Stimulated activated CD8-positive, alpha-beta memory T cell treated with anti-CD3 and anti-CD28 coated beads, Interleukin-15, amount 100 ng/mL, for 24 hours (primary cell): ENCODE measurements at places on chromosomes 7 and 10.

GRCh38 chr10:46077141-46077554, 31.1 kb upstream of the MSMB start:
- no peak for DNase-seq

GRCh38 chr10:62306663-62307062, 38.0 kb upstream of the RTKN2 start:
- DNase-seq: no peak

- DNase-seq: no peak
These were observed 37.0 kb downstream of the RPA3 start for GRCh38 chr7:7681191-7681935.

GRCh38 chr7:157703131-157703530, 366.3 kb downstream of the DNAJB6 start:
- DNase-seq: no peak

GRCh38 chr10:74738985-74739567, 87.3 kb upstream of the KAT6B start:
- no peak for DNase-seq

- no peak for DNase-seq
These were observed 91.3 kb downstream of the CD36 start for GRCh38 chr7:80729591-80730320.

- no peak for DNase-seq
These were observed 270.8 kb upstream of the POM121L12 start for GRCh38 chr7:52764492-52765169.

GRCh38 chr10:118106426-118106825, 59.7 kb upstream of the RAB11FIP2 start:
- no peak for DNase-seq

DNA sequence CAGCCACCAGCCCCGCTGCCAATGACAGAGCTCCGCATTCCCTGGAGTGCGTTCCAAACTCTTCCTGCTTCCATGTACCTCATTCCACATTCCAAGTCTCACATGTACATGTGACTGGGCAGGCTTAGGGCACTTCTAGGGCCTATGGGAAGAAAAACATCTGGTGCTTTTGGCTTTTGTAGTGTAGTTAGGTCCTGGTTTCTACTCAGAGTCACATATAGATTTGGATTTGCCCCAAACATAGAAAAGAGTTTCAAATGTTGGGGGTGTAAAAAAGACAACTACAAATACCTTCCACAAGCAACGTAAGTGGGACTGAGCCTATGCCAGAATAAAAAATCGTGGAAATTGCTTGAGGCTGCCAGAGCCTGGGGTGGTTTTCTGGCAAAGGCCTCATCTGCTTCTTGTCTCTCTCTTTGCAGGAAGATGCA, 84.1 kb downstream of the ZNF467 start:
- no peak for DNase-seq

DNA sequence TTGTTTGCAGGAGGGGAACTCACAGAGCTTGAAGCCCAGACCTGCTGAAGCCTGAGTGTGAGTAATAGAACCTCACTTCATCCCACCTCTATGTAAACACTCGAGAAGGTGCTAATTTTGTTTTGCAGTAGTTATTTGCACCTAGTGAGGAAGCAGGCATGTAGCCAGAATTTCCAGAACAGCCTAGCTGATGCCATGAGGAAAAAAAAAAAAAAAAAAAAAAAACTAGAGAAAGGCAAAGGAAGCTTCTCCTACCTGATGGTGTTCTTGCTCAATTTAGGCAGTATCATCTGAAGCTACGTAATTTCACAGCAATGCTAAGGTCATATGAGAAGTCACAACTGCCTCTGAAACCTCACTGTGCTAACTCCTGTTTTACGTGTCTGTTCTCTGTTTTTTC, 13.6 kb upstream of the GPR37 start:
- DNase-seq: no peak

DNA sequence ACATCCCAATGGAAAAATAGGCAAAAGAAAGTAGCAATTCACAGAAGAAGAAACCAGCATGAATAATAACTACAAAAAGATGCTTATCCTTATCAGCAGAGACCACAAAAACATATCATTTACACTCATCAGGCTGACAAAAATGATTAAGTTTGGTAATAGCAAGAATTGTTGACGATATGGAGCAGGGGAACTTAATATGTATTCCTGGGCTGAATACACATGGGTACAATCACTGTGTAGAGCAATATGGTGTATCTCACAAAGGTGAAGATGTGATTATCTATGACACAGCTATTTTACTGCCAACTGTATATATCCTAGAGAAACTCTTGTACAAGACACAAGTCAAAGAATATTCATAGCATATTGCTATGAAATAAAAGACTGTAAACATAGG, 141.8 kb upstream of the NOBOX start:
- DNase-seq: no peak

GRCh38 chr10:111018021-111018420, 58.8 kb upstream of the ADRA2A start:
- no peak for DNase-seq

DNA sequence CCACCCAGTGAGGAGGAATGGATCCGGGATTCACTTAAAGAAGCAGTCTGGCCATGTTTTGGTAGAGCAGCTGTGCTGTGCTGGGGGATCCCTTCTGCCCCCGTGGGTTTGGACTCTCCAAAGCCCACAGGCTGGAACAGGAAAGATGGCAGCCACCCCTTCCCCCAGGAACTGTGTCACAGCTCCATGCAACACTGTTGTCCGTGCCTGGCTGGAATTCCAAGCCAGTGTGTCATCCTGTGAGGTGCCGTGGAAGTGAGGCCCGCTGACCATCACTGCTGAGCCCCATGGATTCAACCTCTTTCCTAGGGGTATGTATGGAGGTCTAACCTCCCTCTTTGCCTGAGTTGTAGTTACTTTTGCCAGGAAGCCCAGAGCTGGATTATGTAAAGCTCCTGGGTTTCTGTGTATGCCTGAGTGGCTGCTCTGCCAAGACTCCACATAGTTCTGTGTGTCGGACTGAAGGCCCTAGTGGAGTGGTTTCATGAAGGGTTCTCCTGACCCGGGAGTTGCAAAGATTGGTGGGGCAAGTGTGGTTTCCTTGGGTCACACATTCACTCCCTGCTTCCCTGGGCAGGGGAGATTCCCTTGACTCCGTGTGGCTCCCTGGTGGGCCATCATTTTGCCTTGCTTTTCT, 35.1 kb upstream of the PCGF5 start:
- DNase-seq: no peak

- DNase-seq: no peak
These were observed 24.1 kb upstream of the FAM180A start for GRCh38 chr7:135772639-135773222.

DNA sequence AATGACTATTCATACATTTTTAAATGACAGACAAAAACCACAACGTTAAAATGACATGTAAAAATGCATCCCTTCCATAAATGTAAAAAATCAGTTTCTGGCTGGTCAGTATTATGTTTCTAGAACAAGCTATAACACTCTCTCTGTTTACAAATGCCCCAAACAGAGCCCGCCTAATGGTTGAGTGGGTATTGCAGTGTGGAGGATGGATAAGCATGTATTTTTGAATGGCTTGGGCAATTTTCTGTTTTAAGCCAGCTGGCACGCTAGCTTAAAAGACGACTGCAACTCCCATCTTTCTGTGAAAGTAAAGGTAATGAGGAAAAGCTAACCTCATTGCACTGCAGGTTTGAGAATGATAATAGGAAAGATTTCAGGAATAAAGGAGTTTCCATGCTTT, 430.7 kb downstream of the PARD3 start:
- no peak for DNase-seq

GRCh38 chr10:26365681-26366358, 72.3 kb upstream of the APBB1IP start:
- no peak for DNase-seq

- DNase-seq: no peak
These were observed 21.7 kb upstream of the WNT16 start for GRCh38 chr7:121307021-121307574.

- DNase-seq: no peak
These were observed 26.1 kb upstream of the GPR26 start for GRCh38 chr10:123640016-123640535.

GRCh38 chr10:73788864-73789658, 3.7 kb downstream of the ZSWIM8 start:
- no peak for DNase-seq

DNA sequence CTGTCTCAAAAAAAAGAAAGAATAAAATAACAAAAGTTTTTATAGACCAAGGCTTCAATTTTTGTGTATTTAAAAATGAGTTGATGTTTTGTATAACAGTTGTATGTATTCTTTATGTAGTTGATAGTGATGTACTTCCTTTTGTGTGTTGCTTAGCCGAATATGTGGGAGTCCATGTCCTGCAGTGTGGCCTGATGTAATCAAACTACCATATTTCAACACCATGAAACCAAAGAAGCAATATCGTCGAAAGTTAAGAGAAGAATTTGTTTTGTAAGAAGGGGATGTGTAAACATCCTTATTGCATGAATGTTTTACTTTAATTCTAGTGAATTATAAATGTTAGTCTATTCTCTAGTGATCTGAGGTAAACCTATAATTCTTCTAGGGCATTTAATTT, 56.6 kb downstream of the MPLKIP start:
- no peak for DNase-seq

- DNase-seq: no peak
These were observed 85.9 kb downstream of the ELFN1 start for GRCh38 chr7:1755783-1756625.

DNA sequence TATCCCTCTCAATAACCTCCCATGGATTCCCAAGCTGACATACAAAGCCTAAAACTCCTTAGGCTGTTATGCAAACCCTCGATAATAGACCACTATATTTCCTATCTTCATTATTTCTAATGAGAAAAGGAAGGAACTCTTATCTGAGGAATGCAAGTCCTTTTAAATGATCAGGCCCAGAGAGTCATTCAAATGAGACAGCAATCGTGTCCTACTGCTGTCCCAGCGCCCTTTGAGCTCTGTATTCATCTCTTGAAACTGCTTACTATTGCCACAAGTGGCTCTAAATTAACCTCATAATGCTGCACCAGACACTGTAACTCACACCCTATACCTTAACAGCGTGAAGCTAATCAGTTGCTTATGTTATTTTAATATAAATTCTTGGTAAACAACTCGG, 182.1 kb upstream of the NAMPT start:
- DNase-seq: no peak

DNA sequence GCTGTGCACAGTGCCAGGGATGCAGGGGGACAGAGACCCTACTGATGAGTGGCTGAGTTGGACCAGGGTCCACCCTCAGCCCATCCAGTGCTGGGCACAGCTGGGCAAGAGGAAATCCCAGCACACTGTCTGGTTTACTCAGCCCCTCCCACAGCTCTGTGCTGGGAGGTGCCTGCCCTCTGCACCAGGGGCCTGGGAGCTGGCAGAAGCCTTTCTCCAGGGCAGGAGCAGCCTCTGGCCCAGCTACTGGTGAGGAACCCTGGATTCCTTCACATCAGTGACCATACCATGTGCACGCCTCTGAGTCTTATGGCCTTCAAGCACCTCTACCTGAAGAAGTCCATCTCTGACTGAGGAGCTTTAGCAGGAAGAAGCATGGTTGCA, 25.9 kb upstream of the C10orf71 start:
- DNase-seq: no peak

GRCh38 chr7:50614721-50615518, 49.7 kb upstream of the DDC start:
- no peak for DNase-seq

- DNase-seq: no peak
These were observed 4.8 kb upstream of the MTG1 start for GRCh38 chr10:133388973-133389818.

- DNase-seq: no peak
These were observed 12.9 kb upstream of the INPP5A start for GRCh38 chr10:132524443-132525285.

DNA sequence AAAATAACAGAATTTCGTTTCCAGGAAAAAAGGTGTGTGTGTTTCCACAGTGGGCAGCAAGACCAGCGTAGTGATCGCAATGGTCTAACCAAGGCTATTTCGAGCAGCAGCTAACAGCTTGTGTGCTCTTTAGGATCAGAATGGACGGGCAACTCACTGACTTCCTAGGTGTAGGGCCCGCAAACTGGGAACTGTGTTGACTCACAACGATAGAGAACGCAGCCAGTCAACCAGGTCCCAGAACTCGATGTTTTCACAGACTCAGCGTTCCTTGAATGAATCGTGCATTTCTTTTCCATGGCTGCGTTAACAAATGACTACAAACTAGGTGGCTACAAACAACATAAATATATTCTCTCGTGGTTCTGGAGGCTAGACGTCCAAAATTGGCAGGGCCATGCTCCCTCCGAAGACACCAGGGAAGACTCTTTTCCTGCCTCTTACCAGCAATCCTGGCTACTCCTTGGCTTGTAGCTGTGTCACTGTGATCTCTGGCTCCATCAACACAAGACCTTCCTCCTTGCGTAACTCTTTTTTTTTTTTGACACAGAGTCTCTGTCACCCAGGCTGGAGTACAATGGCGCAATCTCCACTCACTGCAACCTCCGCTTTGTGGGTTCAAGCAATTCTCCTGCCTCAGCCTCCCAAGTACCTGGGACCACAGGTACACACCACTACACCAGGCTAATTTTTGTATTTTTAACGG, 39.1 kb downstream of the PODXL start:
- DNase-seq: no peak

DNA sequence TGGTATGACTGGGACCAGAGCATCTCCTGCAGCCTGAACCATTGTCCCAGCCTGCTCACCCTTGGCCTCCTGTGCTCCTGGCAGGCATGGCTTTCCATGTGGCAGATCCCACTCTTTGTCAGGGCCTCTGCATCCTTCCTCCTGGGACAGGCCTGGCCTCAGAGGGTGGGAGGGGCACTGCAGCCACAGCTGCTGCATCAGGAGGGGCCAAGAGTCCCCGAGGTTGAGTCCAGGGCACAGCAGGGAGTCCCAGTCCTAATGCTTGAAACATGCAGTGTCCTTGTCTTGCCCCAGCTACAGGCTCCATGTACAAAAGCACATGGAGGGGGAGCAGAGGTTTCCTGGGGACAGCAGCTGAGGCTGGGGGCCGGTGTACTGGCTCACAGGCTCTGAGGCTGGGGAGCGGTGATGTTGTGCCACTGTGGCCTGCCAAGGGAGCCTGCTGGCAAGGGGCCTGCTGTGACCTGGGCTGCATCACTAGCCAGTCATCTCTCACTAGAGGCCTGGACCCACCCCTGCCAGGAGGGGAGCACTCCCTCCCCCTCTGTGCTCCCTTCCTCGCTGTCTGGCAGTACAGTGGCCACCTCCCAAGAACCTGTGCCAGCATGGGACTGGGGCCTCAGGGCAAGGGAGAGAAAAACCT, 144.8 kb downstream of the ZNF248 start:
- no peak for DNase-seq

DNA sequence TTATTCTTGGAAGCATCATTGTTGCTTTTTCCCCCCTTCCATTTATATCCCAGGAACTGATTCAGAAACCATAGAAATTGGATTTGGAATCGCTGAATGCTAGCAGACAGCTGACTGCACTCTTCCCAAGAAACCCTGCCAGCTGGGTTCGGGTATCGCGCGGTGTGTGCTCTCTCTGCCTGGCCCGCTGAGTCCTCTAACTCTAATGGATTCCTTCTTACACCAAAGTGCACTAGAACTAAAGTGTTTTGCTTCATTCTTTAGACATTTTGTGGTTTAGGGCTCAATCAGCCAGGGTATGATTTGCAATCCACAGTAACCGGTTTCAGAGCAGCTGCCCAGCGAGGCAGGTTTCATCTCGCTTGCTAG, 92.2 kb downstream of the EGFR start:
- no peak for DNase-seq

GRCh38 chr7:93890041-93890463, 501 bp downstream of the TFPI2 start:
- DNase-seq: no peak
